CD4-positive, alpha-beta memory T cell (primary cell): ENCODE measurements at places on chromosomes 5 and 9.

DNA sequence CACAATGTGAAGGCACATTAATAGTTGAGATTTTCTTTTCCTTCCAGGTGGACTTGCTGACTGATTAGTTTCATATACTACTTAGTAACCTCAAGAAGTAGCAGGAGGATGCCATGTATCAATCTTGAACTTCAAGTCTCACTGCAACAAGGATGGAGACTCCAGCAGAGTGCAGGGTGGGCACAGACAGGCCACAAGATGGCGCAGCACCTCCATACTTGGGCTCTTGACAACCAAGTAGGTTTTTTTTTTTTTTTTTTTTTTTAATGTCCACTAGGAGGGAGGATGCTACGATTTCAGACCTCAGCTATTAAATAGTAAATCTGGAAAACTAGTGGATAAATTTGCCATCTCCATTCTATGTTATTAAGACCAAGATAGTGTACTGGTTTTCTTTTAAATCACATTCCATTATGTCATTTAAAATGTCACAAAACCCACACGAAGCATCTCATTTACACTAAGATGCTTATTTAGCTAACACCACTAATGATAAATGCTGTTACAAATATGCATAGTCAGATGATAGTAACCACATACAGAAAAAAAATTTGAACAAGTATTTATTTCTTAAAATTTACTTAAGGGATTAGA is 58.6 kb downstream of the IL6ST start:
- peak; percentile 68 for DNase-seq

DNA sequence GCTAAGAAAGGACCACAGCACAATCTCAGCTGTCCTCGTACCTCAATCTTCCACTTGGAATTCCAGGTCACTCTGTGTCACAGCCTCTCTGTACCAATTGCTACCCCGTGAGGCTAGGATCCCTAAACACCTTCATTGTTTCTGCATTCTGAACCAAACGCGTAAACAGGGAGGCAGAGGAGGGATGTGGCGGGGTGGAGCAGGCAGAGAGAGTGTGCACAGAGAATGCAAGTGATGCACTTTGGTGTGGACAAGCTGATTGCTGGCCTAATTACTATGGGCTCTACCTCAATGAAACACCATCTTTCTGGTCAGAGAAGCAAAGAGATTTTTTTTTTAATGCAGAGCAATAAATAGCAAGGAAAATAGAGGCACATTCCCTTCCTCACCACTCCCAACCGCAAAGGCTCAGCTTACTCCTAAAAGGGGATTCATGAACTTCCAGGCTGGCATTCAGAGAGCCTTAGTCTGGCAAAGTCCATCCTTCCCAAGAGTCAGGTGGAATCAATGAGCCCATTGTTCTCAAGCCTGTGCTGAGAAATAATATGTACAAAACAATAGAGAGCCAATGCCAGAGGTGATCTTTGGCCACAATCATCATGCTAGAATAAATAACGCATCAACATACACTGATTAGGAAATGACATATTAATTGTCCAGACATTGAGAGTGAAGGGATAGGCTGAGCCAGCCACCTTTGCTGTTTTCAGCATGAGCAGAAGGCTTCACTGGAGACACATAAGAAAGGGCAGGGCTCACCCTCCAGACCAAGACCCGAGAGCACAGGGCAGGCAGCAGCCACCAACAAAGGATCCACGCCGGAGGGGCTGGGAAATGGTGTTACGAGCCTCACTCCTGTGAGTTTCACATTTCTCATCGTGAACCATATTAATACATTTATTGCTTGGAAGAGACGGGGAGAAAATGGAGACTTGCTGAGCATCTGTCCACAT is 278.8 kb downstream of the ENC1 start:
- DNase-seq = no peak

- DNase-seq = no peak
These were observed 42.1 kb downstream of the PPP1R2B start for GRCh38 chr5:156892223-156892622.

- DNase-seq = no peak
These were observed 7.1 kb upstream of the IFNA6 start for GRCh38 chr9:21357479-21358460.

GRCh38 chr5:111415053-111415452 is 97.3 kb downstream of the STARD4 start:
- DNase-seq = no peak

GRCh38 chr9:16401701-16402100 is 468.8 kb downstream of the BNC2 start:
- no peak for DNase-seq

DNA sequence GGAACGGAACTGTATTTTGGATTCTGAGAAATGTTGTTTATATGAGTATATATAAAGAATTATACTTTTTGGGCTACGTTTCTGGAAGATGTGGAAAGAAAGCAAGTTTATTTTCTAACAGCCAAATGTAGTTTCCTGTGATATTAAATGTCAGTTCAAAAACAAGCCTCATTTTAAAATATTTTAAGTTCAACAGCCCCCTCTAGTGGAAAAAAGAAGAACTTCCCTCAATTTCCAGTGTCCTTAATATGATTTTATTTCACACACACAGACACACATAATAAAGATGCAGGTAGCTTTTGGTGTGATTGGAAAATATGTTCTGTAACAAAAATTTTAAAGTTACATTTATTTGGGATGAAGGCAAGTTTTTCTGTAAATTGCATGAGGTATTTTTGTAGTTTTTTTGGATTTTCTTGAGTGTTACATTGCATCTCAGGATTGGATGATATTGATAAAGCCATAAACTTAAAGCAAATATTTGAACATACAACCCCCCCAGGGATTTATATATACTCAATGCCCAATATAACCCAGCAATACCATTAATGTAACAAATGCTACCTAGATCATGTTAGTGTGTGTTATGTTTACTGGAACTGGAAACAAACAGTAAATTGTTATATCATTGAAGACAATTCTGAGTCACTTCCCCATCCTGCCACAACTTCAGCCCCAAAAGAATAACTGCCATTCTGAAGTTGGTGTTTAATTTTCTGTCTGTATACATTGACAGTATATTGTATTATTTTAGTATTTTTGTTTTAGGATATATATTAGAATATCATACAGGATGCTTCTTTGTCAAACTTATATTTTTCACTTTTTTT is 54.0 kb downstream of the CCDC171 start:
- peak; percentile 57 for DNase-seq

GRCh38 chr9:31839273-31839672 is 545.2 kb upstream of the ACO1 start:
- no peak for DNase-seq

- DNase-seq = no peak
These were observed 159.5 kb upstream of the MAST4 start for GRCh38 chr5:66436721-66437120.

GRCh38 chr9:22097707-22098106 is 88.6 kb upstream of the CDKN2B start:
- DNase-seq = no peak

- peak; percentile 81 for DNase-seq
These were observed 5.1 kb downstream of the GRK6 start for GRCh38 chr5:177431317-177432142.

- DNase-seq = no peak
These were observed 57.1 kb upstream of the PPP1R26 start for GRCh38 chr9:135422341-135422944.

- DNase-seq = no peak
These were observed 46.2 kb upstream of the FABP6 start for GRCh38 chr5:160183075-160183474.

DNA sequence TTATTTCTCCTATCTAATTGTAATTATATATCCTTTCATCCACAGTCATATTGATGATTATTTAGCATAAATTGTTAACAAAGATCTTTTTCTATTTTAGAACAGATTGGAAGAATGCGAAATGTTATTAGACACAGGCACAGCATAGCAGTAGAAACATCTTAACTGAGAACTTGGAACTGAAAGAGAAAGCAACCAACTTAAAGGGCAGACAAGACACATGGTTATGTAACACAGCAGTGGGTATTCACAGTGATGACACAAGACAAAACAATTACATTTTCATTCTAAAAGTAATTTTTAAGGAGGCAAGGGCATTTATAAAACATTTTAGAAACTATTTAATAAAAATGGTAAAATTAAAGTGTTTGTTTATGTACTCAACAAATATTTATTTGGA is 57.7 kb upstream of the MEF2C start:
- DNase-seq = no peak

- DNase-seq = no peak
These were observed 3.5 kb upstream of the WDR5 start for GRCh38 chr9:134132208-134132870.

DNA sequence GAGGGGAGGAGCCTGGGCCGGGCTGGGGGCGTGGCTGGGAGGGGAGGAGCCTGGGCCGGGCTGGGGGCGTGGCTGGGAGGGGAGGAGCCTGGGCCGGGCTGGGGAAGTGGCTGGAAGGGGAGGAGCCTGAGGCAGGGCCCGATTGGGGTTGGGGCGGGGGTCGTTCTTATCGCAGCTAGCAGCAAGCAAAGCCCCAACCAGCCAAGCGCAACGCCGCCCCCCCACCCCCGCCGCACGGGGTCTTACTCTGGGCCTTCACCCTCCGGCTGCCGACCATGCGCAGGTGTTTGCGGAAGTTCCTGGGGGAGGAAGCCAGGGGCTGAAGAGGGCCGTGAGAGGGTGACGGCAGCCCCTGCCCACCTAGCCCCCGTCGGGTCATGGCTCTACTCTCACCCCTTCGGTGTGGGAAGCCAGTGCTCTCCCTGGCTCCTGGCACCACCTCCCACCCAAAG is 5.0 kb downstream of the NSMF start:
- DNase-seq = peak; percentile 45

DNA sequence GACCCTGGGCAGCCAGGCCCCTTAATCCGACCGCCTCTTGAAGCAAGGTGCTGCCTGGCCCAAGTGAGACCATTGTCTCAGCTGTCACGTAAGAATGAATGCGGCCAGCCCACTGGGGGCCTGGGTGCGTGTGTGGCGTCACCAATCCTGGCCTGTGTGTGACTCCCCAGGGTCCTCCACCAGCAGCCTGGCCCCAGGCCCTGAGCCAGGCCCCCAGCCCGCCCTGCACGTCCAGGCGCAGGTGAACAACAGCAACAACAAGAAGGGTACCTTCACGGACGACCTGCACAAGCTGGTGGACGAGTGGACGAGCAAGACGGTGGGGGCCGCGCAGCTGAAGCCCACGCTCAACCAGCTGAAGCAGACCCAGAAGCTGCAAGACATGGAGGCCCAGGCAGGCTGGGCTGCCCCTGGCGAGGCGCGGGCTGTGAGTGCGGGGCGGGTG is 124.2 kb downstream of the WNK2 start:
- DNase-seq = no peak

DNA sequence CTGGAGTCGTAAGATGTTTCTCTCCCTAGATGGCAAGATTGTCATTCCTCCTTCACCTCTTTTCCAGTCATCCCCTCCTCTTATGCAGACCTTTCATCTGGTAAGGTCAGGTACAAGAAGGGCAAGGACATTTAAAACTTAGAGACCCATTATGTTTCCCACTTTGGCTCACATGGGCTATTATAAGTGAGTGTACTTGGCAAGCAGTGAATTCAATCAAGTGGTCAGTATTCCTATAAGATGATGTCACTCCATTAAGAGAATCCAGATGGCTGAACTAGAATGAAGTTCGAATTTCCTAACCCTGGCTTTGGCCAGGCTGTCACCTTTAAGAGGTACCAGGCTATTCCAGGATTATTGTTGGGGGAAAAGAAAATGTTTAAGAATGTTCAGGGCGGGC is 32.2 kb downstream of the ZNF131 start:
- DNase-seq = no peak

DNA sequence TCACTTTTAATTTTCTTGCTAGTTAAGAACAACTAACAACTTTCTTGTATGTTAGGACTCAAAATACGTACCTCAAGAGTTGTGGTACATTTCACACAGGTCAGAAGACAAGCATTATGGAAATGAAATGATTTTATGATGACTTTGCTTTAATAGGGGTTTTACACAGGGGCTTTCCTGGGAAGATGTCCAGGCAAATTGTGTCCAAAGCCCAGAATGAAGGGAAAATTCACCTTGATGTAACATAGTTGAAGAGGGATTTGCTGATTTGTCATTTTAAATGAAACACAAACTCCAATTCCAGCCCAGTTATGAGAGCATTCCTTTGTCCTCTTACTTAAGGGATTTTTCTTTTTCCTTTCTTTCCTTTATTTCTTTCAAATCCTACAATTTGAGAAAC is 89.2 kb downstream of the ARL15 start:
- DNase-seq = no peak

- peak; percentile 60 for DNase-seq
These were observed 663 bp upstream of the SMIM27 start for GRCh38 chr9:32551276-32552051.

DNA sequence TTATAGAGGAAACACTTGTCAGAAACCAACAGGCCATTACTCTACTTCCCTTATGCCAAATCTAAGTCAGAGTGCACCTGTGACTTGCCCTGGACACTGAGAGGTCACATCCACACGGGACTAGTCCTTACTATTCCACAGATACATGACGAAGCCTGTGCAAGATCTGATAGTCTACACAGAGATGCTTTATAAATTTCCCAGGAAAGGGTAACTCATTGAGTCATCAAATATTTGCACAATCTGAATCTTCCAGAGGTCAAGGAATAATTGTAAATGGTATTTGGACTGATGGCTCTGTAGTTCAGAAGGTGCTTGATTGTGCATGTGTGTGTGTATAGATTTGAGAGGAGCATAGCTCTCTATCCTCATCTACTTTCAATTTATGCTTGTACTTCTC is 55.2 kb upstream of the JAK2 start:
- DNase-seq = no peak

DNA sequence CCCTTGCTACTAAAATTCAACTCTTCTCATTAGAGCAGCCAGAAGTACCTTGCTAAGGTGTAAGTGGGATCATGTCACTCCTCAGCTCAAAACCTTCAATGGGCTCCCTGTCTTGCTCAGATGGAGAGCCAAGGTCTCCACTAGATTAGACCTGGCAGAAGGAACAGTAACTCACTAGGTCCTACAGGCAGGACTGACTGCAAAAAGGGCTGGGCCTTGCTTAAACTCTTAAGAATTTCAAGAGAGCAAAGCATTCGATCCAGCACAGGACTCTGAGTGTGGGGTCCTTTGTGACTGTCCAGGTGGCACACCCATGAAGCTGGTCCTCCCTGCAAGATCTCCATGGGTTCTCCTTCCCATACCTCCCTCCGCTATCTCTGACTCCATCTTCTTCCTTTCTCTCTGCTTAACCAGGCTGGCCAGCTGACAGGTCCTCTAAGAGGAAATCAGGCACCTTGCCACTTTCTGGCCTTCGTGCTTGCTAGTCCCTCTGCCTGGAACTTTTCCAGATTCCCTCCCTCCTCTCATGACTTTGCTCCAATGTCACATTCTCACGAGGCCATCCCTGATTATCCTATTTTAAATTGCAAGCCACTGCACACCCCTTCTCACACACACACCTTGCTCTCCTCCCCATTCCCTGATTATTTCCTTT is 70.2 kb downstream of the BASP1 start:
- DNase-seq = no peak

GRCh38 chr5:178590141-178590923 is at the start of gene COL23A1:
TSS of gene COL23A1 (minus strand) at chr5:178590393.
- peak; percentile 12 for DNase-seq

GRCh38 chr9:109574061-109574882 is 76.2 kb upstream of the PTPN3 start:
- DNase-seq = peak; percentile 4
